ENCODE measurements at places on chromosomes 16 and 17.

GRCh38 chr17:76131692-76132573 lies 9.1 kb downstream of the FOXJ1 start:
- peak; percentile 74 for ATAC-seq

- no peak for ATAC-seq
Observed at GRCh38 chr16:35713762-35714650, 2254.6 kb downstream of the TP53TG3F start.

- ATAC-seq, result peak; percentile 15
Observed at GRCh38 chr17:1561420-1562175, 994 bp downstream of the PITPNA start.

DNA sequence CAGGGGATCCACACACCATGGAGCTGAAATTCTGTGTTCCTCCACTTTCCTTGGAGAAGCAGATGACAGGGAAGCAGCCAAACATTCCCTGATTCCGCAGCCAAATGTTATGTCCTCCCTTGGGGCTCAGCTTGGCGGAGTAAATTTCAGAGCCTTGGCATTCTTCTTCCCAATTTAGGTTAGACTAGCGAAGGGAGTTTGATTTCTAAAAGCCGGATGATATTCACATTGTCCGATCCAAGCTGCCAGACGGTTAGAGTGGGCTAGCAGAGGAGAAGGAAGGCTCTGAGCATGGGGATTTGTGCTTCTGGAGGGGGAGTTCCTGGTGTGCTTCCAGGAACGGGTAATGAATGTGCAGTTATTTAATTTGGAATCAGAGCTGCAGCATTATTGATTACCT lies 380.4 kb upstream of the EEF2KMT start:
- no peak for ATAC-seq

DNA sequence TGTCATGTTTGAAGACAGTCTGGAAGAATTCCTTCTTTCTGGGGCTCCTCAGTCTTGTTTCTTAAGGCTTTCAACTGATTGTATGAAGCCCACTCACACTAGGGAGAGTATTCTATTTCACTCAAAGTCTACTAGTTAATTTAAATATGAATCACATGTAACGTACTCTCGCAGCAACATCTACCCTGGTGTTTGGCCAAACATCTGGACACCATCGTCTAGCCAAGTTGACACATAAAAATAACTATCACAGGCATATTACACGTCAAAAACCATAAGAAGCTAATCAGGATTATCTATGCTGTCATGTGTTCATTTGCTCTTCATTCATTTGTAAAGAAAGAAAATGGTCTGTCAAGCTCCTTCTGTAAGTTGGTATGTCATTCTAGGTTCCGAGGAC lies 787.4 kb downstream of the KCNJ2 start:
- no peak for ATAC-seq

- ATAC-seq, result no peak
Observed at GRCh38 chr17:57084361-57084801, 665 bp upstream of the AKAP1 start.
